ENCODE measurements at places on chromosomes 4 and X. TPM values are rescaled to one million over a fixed set of nuclear protein-coding genes. Genes with fewer than 3 reads are reported as not detected.

The SOX3 gene
- total RNA-seq: not detected

The VCX gene
- not detected for total RNA-seq

The GYPE gene
- 3.3 TPM for total RNA-seq

The RAB41 gene
- total RNA-seq: not detected

The AREG gene
- 4.7 TPM for total RNA-seq

The TRAM1L1 gene
- 1.8 TPM for total RNA-seq

The CXorf38 gene
- 12.1 TPM for total RNA-seq

The CLGN gene
- total RNA-seq: 0.98 TPM

The DSPP gene
- total RNA-seq: not detected

The FAM47A gene
- not detected for total RNA-seq

The PLAC1 gene
- not detected for total RNA-seq

The SLC9B1 gene
- 0.73 TPM for total RNA-seq

The SPIN2B gene
- total RNA-seq: 9.6 TPM

The MAGEA11 gene
- total RNA-seq: not detected

The PPP2R2C gene
- total RNA-seq: 0.20 TPM

The ZNF732 gene
- total RNA-seq: 0.37 TPM

The REELD1 gene
- not detected for total RNA-seq

The SEC24B gene
- total RNA-seq: 20.3 TPM

The GSX2 gene
- not detected for total RNA-seq

The BMPR1B gene
- 7.7 TPM for total RNA-seq

The EREG gene
- total RNA-seq: 13.5 TPM

The PDHA2 gene
- not detected for total RNA-seq

The TRPC5OS gene
- not detected for total RNA-seq

The FAM241A gene
- 6.6 TPM for total RNA-seq

The PDZD4 gene
- 0.20 TPM for total RNA-seq

The NCAPG gene
- total RNA-seq: 51.6 TPM

The HMX1 gene
- not detected for total RNA-seq

The STATH gene
- total RNA-seq: not detected

The IBSP gene
- not detected for total RNA-seq

The DCAF4L1 gene
- total RNA-seq: under 0.01 TPM

The SSX2 gene
- total RNA-seq: not detected

The LUZP4 gene
- not detected for total RNA-seq

The ARR3 gene
- total RNA-seq: not detected

The CSAG2 gene
- not detected for total RNA-seq

The PARM1 gene
- total RNA-seq: 0.20 TPM

The SPIN2A gene
- total RNA-seq: 2.2 TPM

The OTC gene
- total RNA-seq: not detected

The PNMA3 gene
- total RNA-seq: 0.37 TPM

The NHS gene
- total RNA-seq: 0.98 TPM

The GYG2 gene
- 0.73 TPM for total RNA-seq

The AFF2 gene
- 0.37 TPM for total RNA-seq

The LCORL gene
- total RNA-seq: 19.9 TPM

The TMSB15A gene
- 1.4 TPM for total RNA-seq

The STAP1 gene
- total RNA-seq: not detected

The PRKG2 gene
- 2.9 TPM for total RNA-seq

The FOXR2 gene
- total RNA-seq: not detected

The SMIM31 gene
- not detected for total RNA-seq

The TGIF2LX gene
- not detected for total RNA-seq

The GLOD5 gene
- not detected for total RNA-seq

Data from subcutaneous preadipocyte (primary cell).